Cardiac muscle cell (in vitro differentiated cells and primary cell): ENCODE measurements at places on chromosomes 4 and X.

DNA sequence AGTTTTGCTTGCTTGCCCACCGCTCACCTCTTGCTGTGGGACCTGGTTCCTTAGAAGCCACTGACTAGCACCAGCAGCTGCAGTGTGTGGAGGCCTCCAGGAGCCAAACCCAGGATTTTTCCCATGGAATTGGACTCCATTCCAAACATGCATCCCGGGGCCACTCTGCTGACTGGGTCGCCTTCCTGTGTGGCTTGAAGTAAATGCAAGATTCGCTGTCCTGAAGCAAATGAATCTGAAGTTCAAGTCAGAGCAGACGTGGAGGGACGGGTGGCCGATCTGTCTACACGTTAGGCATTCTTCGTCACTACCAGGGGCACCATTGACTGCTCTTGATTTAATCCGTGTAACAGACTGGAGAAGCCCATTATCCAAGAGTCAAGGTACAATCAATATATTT is 109.0 kb downstream of the SHOX start:
- DNase-seq, result no peak

- DNase-seq, result peak; percentile 27
Measured at GRCh38 chr4:20195071-20195885, 56.4 kb upstream of the SLIT2 start.

DNA sequence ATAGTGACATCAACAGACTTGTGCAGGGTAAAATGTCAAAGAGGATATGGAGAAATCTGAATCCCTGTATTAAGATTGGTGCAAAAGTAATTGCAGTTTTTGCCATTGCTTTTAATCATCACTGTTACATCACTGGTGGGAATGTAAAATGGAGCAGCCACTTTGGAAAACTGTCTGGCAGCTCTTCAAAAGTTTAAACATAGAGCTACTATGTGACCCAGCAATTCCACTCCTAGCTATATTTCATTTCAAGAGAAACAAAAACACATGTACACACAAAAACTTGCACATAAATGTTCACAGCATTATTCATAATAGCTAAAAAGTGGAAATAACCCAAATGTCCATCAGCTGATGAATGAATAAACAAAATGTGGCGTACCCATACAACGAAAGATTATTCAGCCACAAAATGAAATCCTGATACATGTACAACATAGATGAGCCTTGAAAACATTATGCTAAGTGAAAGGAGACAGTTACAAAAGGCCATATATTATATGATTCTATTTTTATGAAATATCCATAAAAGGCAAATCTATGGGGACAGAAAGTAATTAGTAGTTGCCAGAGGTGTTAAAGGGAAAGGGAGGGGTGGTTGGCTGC is 106.4 kb downstream of the AMELX start:
- no peak for DNase-seq

DNA sequence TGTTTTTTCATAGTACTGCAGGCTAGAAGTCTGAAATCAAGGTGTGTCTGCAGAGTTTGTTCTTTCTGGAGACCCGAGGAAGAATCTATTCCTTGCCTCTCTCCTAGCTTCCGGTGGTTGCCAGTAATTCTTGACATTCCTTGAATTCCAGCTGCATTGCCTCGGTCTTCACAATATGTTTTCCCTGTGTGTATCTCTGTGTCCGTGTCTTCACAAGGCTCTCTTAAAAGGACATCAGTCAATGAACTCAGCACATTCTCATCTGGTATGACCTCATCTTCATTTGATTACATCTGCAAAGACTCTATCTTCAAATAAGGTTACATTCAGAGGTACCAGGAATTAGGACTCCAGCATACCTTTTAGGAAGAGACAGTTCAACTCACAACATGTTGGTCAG is 163.4 kb downstream of the BANK1 start:
- DNase-seq, result peak; percentile 45

DNA sequence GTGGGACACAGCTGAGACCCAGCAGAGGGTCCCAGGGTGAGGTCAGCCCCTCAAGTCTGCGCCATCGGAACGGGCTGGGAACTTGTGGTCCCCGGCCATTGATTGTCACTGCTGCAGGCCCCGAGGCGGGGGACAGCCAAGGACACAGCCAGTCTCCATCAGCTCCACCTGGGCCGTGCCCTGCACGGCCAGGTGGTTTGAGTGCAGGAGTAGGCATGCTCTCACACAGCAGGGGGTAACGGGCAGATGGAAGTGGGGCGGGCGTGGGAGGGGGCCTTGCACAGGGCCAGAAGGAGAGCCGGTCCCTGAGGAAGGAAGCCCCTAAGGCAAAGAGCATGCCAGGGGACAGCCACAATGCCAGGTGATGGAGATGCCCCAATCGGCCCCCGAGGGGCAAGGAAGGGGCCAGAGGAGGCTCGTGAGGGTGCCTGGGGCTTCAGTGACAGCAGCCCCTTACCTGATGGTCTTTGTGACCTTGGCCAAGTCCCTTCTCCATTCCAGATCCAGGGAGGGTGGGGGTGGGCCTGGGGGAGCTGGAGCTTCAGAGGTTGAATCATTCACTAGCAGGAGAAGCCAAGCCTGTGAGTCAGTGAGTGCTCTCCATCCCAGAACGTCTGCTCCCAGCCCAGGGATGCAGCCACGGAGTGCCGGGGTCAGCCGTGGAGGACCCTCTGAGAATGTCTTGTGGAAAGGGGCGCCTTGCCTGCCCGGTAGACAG is 2.3 kb downstream of the ATP2B3 start:
- no peak for DNase-seq

DNA sequence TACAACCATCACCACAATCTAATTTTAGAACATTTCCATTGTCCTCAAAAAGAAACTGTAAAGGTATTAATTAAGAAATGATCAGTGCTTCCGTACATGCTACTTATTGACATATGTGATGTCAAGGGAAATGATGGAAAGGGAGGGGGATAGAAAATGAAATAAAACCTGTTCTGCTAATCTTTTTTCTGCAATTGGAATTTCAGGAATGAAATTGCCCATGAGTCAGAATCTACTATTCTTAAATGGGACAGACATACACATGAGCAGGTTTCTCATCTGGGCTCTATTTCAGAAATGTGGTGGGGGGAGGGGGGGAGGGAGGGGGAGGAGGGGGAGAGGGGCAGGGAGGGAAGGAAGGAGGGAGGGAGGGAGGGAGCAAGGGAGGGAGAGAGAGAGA is 91.0 kb downstream of the SHROOM4 start:
- no peak for DNase-seq

DNA sequence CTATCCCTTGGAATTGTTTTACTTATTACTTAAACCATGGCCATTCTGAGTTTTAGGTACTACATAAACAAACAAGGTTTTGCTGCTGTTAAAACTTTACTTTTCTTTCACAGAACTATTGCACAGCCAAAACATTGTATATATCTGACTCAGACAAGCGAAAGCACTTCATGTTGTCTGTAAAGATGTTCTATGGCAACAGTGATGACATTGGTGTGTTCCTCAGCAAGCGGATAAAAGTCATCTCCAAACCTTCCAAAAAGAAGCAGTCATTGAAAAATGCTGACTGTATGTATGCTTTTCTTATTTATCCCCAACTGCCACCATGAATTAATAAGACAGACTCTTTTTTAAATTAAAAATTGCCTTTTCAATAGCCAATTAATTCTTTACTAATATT is 69.8 kb downstream of the CCKAR start:
- DNase-seq, result no peak

DNA sequence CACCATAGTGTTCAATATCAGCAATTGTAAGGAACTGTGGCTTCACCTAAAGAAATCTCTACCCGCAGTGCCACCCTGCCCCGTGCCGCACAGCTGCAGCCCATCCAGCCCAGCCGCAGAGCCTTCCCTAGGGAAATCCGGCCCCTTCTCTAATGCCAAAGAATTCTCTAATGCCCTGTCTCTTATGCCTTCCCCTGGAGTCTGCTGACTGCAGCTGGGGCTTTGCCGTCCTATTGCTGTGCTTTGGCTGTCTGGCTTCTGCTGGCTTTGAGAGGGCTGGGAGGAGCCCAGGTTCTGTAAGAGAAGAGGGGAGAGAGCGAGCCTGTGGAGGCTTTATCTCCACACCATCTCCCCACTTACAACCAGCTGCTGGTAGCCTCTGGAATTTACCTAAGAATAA is 85.9 kb upstream of the HELT start:
- peak; percentile 69 for DNase-seq

DNA sequence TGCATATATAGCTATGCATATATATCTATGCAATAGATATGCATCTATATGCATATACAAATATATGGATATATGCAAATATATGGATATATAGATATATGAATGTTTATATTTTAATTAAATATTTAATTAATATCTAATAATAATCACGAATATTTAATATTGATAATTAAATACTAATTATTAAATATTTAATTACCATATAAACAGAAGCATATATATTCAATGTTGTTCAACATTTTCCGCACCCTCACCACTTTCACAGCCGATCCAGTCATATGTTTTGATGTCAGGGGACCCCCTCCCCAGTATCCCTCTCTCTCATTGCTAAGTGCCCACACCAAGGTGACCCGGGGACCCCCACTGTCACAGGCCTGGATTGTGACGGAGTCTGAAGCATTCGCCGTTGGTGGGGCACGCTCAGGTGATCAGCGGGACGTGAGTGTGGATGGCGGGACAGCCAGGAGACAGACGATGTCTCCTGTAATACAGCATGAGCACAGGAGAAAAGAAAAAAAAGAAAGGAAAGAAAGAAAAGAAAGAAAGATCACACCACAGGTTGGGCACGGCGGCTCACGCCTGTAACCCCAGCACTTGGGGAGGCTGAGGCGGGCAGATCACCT is 199.7 kb downstream of the CRLF2 start:
- DNase-seq, result no peak

GRCh38 chr4:3700736-3701135 is 65.4 kb upstream of the ADRA2C start:
- DNase-seq, result no peak

DNA sequence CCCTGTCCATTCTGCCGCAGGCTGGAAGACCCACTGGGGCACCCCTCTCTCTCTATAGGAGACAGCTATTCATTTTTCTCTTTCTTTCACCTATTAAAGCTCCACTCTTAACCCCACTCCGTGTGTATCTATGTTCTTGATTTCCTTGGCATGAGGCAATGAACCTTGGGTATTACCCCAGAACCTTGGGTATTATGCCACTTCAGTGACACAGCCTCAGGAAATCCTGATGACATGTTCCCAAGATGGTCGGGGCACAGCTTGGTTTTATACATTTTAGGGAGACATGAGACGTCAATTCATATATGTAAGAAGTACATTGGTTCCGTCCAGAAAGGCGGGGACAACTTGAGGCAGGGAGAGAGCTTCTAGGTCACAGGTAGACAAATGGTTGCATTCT is 13.4 kb downstream of the HTT-AS start:
- no peak for DNase-seq

- DNase-seq, result no peak
Measured at GRCh38 chr4:81431971-81432370, 39.7 kb downstream of the RASGEF1B start.

DNA sequence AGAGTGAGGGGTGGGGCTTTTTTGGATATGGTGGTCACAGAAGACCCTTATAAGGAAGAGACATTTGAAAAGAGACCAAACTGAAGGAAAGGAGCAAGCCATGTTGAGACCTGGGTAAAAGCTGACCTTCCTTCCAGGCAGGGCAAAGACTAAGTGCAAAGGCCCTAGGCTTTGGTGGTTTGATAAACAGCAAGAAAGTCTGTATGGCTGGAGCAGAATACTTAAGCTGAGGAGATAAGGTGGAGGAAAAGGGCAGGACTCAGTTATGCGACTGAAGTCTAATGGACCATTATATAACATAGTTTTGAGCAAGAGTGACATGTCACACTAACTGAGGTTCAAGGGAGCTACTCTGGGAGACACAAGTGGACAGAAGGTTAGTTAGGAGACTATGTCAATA is 20.0 kb downstream of the SH3RF1 start:
- no peak for DNase-seq

DNA sequence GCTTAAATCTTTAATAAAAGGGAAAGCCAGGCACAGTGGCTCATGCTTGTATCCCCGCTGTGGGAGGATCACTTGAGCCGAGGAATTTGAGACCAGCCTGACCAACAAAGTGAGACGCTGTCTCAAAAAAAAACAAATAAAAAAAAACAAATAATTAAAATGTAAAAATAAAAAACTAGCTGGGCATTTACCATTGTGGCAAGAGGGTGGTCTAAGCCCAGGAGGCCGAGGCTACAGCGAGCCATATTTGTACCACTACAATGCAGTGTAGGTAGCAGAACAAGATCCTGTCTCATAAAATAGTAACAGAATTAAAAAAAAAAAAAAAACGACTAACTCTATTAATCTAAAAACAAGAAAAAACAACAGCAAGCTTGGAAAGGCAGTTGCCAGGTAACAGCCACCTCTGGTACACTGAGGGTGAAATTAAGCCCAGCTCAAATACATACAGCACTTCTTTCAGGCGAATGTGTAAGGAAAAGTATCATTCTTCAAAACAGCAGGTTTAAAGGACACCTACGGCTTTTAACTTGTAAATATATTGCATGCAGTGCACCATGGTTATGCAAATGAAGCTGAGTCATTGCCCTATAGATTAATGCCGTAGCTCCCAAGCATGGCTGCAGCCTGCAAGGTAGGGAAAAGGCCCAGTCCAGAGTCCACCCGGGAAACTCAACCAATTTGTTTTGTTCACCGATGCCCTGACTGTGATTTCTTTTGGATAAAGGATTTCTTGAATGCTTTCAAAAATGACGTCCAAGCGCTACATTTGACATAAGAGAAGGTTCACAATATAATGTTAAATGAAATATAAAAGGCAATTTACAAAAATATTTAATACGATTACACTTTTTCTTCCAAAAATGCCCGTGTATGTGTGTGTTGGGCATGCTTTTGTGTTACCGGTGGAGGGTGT is 14.5 kb upstream of the TXLNG start:
- DNase-seq, result peak; percentile 30

- DNase-seq, result no peak
Measured at GRCh38 chrX:19956306-19956705, 34.6 kb downstream of the BCLAF3 start.

DNA sequence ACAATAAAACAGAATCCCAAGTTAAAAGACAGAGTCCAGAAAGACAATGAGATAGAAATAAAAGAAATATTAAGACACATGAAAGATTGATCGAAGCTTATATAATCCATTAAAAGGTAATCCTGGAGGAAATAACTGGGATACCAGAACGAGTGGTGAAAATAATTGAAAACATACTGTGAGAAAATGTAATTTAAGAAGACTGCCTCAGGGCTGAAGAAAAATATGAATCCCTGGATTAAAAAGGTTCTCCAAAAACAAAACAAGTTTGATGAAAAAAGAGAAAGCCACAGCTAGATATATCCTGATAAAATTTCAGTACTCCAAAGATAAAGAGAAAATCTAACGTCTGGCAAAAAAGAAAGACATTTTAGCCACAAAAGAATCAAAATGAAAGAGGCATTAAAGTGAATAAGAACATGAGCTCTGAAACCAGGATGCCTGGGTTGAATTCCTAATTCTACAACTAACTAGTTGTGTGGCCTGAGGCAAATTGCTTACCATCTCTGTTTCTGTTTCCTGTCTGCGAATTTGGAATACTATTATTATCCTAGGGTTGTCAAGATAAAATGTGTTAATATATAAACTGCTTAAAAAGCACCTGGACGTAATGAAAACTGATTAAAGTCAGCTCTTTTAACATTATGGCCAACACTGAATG is 5.5 kb downstream of the DDX60L start:
- no peak for DNase-seq
